ENCODE measurements at places on chromosomes 2 and 18.

DNA sequence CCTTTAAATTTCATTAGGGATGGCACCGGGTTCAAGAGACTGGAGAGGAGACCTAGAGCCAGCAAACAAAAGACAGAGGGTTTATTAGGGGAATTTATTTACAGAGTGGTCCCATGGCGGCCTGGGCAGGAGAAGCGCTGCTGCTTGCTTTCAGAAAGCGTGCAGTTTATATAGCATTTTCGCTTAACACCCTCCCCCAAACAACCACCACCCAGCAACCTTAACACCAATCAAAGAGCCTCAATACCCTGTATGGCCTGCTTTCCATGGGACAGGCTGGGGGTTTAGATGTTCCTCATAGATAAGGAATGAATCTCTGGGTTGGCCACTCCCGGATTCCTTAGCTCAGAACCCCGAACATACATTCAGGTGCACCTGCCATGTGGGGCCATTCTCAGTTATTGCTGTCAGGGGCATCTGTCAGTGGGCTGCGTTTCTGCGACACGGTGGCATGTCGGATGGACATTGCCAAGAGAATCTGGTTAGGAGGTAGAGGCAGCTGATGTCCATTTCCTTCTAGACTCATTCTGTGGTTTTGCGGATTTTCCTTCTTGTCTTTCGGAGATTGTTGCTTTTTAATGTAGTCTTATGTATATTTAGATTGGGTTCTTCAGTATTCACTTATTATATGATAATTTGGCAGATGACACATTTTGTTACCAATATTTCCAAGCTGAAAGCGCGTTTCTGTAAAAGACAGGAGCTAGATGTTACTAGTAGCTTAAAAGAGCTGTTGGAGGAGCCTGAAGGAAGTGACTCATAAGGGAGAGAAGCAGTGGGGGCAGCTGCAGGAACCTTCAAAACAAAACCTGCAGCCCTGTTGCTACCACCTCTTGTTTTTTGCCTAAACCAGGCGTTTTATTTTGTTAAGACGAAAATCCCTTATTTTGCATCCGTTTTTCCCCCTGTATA lies 7.2 kb downstream of the AGAP1 start:
- DNase-seq, result no peak

GRCh38 chr2:145792745-145793144 lies 1272.8 kb upstream of the ZEB2 start:
- no peak for DNase-seq

GRCh38 chr2:47211497-47212011 lies 56.4 kb upstream of the STPG4 start:
- no peak for DNase-seq

- no peak for DNase-seq
These were observed 70.0 kb upstream of the SP3 start for GRCh38 chr2:174035117-174035635.

DNA sequence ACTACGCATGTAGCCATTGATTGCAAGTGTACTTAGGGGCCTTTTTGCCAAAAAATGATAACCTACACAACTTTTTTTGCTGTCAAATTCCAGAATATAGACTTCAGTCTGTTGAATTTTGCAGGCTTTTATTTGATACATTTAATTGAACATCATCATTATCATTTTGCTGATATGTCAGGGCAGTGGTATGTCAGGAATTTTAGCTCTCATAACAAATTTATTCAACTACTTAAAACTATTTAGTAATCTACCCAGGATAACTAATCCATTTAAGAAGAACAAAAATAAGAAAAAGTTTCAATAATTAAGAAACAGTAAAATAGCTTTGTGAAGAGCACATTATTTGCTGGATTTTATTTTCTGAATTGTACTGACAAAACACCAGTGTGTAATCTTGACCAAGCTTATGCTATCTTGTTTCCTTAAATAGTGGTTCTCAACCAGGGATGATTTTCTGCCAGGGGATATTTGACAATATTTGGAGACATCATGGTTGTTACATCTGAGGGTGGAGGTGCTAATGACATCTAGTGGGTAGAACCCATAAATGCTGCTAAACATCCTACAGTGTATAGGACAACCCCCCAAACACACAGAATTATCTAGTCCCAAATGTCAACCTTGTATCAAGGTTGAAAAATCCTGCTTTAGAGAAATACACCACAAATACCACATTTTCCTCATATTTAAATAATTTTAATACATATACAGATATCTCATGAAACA lies 12.1 kb upstream of the TTN start:
- no peak for DNase-seq
